ENCODE measurements at places on chromosomes 5 and 9.

- no peak for DNase-seq
Observed at GRCh38 chr5:148418511-148418910, 34.8 kb downstream of the FBXO38 start.

- DNase-seq: no peak
Observed at GRCh38 chr5:139038613-139039305, 159.4 kb downstream of the SIL1 start.

GRCh38 chr9:129664746-129665388 is 580 bp upstream of the PRRX2 start:
- DNase-seq: no peak

DNA sequence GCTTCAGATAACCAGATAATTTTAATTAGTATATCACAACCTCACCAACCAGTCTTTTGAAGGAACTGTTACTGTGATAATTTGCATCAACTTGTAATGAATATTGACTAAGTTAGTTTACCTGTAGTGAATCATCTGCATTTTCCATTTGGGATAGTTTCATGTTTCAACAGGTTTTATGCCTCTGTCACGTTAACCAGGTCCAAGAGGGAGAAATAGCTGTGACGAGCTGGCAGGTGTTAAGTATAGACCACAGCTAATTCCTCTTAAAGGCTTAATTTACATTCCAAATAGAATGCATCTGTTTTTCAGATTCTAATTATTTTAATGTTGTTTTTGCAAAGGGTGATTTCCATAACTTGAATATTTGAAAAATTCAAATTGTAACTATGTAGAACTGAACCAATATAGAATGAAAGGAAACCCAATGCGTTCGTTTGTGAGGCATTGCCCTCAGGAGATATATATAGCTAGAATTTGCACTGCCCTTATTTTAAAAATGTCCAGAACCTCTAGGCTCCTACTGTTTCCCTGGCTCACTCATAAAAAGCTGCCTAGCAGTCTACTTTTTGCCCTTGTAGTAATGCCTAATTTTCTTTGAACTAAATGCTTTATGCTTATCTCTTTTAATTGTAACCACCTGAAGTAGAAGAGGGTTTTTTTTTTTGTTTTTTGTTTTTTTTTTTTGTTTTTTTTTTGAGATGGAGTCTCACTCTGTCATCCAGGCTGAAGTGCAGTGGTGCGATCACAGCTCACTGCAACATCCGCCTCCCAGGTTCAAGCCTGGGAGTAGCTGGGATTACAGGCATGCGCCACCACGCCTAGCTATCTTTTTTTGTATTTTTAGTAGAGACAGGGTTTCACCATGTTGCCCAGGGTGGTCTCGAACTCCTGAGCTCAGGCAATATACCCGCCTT is 270.5 kb downstream of the SMARCA2 start:
- no peak for DNase-seq

GRCh38 chr5:21680641-21681040 is 1172.5 kb downstream of the CDH12 start:
- DNase-seq: no peak

- no peak for DNase-seq
Observed at GRCh38 chr5:1639757-1640156, 116.0 kb upstream of the LPCAT1 start.

DNA sequence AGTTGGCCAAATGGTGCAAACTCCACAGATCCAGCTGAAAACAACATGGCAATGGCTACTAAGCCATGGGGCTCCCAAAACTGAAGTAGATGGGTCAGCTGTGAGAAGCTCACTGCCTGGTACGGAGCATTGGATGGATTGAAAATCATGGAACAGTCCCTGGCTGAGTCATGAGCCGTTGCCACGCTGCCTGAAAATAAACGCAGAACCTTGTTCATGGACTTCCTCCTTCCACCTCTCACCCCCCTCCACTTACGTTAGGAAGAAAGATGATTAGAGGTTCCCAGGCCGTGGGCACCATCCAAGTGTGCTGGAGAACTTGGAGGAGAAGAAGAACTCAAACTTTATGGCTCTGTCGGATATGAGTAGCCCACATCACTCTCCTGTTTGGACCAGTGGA is 6.8 kb upstream of the DIPK1B start:
- no peak for DNase-seq

GRCh38 chr5:88787856-88788255 is 95.1 kb downstream of the MEF2C start:
- DNase-seq: no peak

GRCh38 chr9:105188746-105189145 is 55.7 kb upstream of the SLC44A1 start:
- no peak for DNase-seq

DNA sequence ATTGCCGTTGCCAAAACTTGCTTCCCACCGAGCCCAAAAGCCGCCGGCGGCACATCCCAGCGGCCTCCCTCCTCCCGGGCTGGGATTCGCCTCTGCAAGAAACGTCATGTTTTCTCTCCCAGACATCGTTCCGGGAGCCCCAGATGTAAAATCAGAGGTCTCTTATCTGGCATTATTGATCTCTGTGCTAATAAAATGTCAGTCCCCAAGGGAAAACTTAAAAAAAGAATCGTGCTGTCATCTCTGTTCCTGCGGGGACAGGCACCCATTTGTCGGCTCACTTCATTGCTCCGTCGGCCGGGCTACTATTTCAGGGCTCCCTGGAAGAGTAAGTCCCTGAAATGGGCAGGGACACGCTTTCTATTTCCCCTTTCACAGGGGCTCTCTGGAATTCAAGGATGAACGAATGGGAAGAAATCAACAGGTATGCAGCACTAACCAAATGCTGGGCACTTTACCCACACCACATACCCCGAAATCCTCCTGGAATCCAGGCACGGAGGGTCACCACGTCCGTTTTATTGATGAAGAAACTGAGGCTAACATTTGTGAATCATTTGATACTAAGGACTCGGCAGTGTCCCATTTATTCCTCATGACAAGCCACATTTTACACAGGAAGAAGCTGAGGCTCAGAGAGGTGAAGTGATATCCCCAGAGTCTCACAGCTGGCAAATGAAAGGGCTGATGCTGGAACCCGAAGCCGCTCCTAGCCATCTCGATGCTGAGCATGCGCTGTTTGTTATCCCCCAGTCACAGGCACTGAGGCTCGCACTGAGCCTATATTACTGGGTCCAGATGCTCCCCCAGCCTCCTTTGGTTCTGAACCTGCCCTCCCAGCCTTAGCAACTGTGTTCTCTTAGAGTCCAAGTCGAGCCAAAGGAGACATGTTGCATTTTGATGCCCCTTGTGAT is 35.7 kb upstream of the MSX2 start:
- no peak for DNase-seq

GRCh38 chr5:15748266-15748665 is 248.3 kb downstream of the FBXL7 start:
- DNase-seq: no peak

DNA sequence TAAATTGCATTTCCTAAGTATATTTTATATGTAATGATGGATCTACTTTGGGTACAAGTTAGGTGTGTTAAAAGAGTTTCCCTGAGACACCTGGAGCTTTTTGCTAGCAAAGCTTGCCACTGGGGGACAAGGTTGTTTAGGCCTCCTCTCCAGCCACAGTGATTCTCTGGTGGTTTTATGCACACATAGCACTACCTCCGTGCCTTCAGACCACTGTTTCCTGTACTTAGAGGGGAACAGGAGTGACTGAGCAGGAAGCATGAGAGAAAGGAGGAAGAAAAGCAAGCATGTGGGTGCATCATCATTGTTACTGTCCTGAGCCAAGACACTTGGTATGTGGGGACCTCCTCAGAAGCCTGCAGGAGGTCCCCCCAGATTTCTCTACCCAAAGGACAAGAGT is 272.1 kb downstream of the RASEF start:
- DNase-seq: no peak

DNA sequence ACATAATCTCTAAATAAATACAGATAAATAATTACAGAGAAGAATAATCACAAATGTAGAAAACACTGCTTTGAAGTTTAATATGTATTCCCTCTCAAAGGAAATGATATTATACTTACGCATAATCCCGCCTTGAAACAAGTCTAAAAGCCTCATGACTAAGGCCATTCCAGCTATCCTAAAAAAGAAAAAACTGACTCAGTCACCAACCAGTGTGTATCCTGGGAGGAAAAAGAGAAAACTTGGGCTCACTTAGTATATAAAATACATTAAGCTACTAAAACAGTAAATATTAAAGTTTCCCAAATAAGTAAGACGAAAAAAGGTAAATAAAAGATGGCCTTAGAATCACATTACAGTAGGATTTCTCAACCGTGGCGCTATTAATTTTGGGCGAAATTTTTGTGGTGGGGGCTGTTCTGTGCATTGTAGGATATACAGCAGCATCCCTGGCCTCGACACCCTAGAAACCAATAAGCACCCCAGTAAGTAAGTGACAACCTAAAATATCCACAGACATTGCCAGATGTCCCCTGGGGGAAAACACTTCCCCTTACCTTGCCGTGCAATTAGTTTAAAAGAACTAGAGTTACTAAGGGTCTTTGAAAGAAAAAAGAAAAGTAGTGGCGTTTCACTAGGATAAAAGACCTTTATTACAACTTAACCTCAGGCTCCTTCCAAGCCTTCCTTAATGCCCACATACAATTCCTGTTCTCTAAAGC is 1.1 kb downstream of the HSPA9 start:
- DNase-seq: no peak

DNA sequence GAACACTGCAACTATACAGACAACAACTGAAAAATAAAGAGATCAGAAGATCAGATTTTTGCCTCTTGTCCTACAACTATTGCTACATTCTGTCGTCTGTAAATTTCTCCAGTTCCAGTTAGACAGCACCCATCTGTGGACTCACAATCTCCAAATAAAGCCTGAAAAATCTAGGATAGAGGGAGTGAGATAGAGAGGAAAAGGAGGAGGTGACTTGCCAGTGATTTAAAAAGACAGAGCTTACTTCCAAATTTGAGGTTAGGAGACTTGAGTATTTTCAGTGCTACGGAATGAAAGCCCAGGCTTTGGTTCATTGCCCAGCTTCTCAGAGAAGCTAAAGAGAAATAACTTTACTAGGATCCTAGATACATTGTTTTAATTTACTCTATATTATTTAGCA is 63.6 kb downstream of the PTCD2 start:
- no peak for DNase-seq

GRCh38 chr5:13976867-13977830 is 32.7 kb upstream of the DNAH5 start:
- no peak for DNase-seq

DNA sequence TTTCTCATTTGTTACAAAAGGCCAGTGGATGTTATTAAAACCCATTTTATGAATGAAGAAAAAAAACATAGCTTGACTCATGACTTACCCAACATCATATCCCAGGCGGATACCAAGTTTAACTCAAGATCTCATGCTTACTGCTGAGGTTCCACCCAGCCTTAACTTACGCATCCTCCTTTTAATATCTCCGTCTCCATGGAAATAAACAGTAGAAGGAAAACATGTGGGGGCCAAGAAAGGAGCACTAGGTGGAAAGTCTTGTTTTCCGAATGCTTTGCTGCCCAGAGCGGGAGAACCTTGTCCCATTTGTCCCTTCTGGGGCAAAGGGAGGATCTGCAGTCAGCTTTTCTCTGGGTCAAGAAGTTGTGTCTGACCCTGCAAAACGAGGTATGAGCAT is 44.1 kb downstream of the ANGPTL2 start:
- DNase-seq: no peak

GRCh38 chr5:154081246-154081645 is 42.5 kb downstream of the MFAP3 start:
- no peak for DNase-seq

- no peak for DNase-seq
Observed at GRCh38 chr5:67156976-67157583, 39.5 kb downstream of the CD180 start.

DNA sequence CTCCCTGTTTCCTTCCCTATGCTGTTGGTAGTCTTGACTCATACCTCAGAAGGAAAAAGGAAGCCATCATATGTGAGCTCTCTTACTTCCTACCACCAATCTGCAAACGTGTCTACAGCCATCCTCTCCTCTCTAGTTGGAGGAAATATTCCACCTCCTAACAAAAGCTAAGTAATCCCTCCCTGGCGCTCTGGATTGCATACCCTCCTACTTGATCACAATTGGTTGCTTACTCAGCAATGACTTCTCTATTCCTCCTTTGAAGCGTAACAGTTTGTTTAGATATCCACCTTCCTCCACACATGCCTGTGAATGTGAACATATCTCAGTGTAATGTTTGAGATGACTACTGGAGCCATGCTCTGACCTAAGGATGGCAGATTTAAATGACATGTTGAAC is 18.2 kb downstream of the RUSC2 start:
- no peak for DNase-seq

DNA sequence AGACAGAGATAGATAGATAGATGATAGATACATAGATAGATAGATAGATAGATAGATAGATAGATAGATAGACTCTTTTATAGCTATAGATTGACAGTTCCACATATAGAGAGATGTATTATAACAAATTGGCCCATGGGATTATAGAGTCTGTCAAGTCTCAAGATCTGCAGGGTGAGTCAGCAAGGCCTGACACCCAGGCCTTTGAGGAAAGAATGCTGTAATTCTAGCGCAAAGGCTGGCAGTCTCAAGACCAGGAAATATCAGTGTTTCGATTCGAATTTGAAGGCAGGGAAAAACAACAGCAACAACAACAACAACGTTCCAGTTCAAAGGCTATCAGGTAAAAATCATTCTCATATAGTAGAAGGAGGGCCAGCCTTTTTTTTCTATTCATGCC is 339.2 kb upstream of the CDH9 start:
- no peak for DNase-seq

DNA sequence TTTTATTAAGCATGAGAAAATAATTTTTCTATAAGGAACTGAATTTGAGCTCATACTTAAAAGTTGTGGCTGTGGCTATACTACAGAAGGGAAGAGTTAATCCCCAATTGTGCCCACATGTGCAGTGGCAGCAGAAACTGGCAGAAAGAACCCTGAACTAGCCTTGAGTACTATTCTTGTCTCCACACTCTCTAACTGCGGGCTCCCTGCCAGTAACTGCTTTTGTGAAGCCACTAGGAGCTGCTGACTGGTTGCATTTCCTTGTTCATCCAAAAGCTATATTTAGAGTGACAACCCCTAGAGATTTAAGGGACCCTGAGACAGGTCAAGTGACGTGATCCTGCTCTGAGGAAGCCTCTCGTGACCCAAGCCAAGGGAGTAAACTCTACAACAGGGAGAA is 238.6 kb downstream of the ELAVL2 start:
- no peak for DNase-seq

DNA sequence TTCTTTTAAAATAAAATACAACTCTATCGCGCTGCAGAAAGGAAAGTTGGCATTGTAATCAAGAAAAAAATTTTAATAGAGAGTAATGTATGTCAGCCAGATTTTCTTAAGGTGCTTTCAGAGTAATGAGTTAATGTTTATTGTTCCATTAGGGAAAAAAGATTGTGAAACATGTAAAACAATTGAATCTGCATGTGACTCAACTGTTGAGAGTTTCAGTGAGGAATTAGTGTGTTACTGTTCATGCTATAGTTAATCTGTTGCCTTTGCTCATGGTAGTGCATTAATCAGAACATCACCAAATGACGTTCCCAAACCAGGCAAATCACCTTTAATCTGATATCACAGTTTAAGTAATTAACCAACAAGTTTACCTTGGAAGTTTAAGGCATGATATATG is 600.5 kb downstream of the NR2F1-AS1 start:
- no peak for DNase-seq
